Stimulated activated CD8-positive, alpha-beta memory T cell treated with anti-CD3 and anti-CD28 coated beads, Interleukin-4, amount 100 ng/mL, for 4 hours (primary cell): ENCODE measurements at places on chromosomes 13 and 19.

GRCh38 chr13:26485786-26486185, 71.7 kb upstream of the WASF3 start:
- no peak for DNase-seq

DNA sequence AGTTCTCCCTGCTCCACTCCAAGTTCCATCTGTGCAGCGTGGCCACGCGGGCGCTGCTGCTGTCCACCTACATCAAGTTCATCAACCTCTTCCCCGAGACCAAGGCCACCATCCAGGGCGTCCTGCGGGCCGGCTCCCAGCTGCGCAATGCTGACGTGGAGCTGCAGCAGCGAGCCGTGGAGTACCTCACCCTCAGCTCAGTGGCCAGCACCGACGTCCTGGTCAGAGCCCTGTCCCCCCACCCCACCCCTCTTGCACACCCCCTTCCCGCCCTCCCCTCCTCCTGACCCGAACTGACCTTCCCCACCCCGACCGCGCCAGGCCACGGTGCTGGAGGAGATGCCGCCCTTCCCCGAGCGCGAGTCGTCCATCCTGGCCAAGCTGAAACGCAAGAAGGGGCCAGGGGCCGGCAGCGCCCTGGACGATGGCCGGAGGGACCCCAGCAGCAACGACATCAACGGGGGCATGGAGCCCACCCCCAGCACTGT, 11.6 kb downstream of the FUZ start:
- DNase-seq = no peak

DNA sequence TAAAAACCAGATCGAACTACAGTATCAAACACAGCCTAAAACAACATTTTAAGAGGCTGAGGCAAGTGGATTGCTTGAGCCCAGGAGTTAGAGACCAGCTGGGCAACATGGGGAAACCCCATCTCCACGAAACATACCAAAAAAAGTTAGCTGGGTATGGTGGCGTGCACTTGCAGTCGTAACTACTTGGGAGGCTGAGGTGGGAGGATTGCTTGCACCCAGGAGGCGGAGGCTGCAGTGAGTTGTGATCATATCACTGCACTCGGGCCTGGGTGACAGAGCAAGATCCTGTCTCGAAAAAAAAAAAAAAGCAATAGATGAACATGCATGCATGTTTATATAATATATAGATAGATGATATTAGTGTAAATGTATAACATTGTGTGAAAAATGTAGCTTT, 5.2 kb upstream of the MRPS31 start:
- DNase-seq = no peak

DNA sequence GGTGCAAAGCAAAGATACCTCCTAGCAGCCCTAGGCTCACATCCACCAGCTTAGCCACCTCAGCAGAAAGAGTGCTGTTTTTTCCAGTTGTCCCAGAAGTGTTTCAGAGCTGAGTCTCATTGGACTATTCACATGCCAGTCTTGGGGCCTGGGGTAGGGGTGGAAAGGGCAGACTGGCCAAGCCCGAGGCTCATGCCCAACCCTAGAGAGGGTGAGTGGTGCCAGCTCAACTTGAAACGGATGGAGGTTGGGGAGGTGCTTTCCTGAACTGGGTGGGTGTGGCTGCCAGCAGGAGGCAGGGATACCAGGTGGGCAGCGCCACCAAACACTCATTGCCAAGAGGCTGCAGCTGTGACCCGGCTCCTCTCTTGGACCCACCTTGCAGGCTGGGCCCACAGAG, 116.9 kb downstream of the DPF1 start:
- no peak for DNase-seq

GRCh38 chr19:41705393-41706174, 2.8 kb upstream of the CEACAM5 start:
- no peak for DNase-seq

- DNase-seq = no peak
These were observed 104.0 kb downstream of the ATP11A start for GRCh38 chr13:112793545-112794445.
